Brain microvascular endothelial cell (primary cell): ENCODE measurements at places on chromosomes 3 and 15.

- no peak for DNase-seq
These were observed 574.6 kb downstream of the VGLL3 start for GRCh38 chr3:86416334-86416733.

DNA sequence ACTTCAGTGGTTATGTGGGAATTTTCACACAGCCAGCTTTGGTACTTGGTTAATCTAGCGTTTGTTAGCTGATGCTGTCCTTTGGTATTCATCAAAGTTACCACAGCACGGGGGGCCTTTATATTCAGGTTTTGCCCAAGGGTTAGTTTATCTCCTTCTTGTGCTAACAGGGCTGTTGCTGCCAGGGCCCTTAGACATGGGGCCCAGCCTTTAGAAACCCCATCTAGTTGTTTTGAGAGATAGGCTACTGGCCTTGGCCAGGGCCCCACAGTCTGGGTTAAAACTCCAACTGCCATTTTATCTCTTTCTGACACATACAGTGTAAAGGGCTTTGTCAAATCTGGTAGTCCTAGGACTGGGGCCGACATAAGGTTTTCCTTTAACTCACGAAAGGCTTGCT is 7.5 kb upstream of the DNAAF4 start:
- no peak for DNase-seq

- peak; percentile 24 for DNase-seq
These were observed 19.0 kb downstream of the ARL14 start for GRCh38 chr3:160695915-160696327.

DNA sequence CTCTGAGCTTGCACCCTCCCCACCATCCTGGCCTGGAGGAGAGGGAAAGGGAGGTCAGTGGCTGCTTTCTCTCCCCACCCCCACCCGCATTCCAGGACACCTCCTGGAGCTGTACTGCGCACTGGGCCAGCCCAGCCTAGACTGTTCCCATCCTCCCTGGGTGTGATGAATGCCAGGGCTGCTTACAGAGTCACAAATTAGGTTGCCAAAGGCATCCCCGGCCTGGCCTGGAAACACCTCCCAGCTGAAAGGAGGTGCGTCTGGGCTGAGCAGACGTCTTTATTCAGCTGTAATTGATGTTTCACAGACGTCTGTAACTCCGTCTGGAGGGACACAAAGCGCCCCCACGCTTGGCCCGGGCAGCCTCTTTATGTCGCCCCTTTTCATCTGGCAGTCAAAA is 47.6 kb downstream of the RHCG start:
- no peak for DNase-seq

- DNase-seq: no peak
These were observed 46.8 kb upstream of the MCF2L2 start for GRCh38 chr3:183475016-183475763.

GRCh38 chr3:137768361-137769321 is 4.5 kb downstream of the SOX14 start:
- DNase-seq: no peak

DNA sequence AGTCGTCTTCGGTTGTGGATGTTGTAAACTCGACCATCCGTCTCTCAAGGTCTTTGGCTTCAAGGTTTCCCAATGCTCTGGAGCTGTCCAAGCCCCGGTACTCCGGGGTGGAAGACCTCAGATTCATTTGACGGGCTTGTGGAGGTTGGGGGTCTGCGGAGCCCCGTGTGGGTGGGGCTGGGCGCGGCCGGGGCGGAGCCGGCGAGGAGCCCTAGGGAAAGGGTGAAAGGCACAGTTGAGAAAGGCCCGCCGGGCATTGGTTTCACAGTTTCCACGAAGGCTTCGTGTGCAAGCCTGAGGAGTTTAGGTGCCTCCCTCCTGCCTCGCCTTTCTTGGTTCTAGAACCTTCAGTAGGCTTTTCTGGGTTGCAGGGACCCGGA is 360 bp upstream of the MGA start:
- DNase-seq: no peak

GRCh38 chr3:144270100-144270499 is 298.5 kb downstream of the DIPK2A start:
- no peak for DNase-seq

DNA sequence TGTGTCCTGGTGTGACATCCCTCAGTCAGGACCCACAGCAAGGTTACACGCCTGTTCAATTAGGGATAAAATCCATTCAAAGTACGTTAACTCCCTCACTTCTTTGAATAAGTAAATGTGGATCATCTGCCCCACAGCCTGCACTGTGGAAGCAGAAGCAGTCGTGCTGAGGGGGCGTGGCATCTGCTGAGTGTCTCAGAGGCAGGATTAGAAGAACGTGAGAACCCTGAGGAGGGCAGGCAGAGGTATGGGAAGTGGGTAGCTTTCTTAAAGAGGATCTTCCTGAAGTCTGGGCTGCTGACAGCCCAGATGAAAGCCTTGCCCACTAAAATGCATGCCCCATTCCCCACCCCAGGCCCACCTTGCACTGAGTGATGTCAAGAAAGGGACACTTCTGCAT is 28.5 kb downstream of the CRABP1 start:
- DNase-seq: peak; percentile 3

- no peak for DNase-seq
These were observed 41.0 kb upstream of the CGNL1 start for GRCh38 chr15:57335293-57335715.

DNA sequence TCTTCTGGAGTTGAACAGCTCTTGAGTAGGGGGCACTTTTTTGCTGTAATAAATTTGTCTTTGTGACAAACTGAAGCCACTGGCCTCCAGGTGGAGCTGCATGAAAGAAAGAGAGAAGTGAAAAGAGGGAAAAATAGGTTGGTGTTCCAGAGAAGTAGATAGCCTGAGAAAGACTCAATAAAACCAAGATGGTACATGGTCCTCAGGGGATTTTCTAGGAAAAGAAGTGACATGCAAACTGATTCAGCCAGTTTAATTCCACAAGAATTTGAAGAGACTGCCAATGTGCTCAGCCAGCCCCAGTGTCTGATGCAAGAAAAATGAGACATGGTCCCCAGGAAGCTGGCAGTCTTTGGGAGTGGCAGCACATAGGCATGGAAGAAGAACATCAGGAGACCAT is 152.7 kb downstream of the CD47 start:
- no peak for DNase-seq

- no peak for DNase-seq
These were observed 3.0 kb downstream of the IDH2 start for GRCh38 chr15:90099072-90099867.

DNA sequence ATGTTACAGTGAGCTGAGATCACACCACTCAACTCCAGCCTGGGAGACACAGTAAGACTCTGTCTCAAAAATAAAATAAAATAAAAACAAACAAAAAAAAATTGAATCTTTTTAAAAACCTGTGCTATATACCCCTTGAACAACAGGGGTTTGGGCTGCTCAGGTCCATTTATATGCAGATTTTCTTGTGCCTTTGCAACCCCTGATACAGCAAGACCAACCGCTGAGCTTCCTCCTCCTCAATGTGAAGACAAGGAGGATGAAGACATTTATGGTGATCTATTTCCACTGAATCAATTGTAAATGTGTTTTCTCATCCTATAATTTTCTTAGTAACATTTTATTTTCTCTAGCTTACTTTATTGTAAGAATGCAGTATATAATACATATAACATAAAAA is 831.0 kb upstream of the ARPP21 start:
- DNase-seq: no peak
